ENCODE measurements at places on chromosomes 7 and 10. TPM values are rescaled to one million over a fixed set of nuclear protein-coding genes. Genes with fewer than 3 reads are reported as not detected.

- DNase-seq: no peak
These were observed 218.2 kb downstream of the CCDC3 start for GRCh38 chr10:12783293-12783692.

Gene CFAP69
- 13.0 TPM for total RNA-seq

- no peak for DNase-seq
These were observed 22.0 kb upstream of the BMPR1A start for GRCh38 chr10:86734207-86734988.

Gene SPDYE6
- total RNA-seq: 0.33 TPM

GRCh38 chr7:87048839-87049238 lies 10.6 kb downstream of the ELAPOR2 start:
- no peak for DNase-seq

- no peak for DNase-seq
These were observed 61.9 kb upstream of the WAC start for GRCh38 chr10:28470873-28471651.

DNA sequence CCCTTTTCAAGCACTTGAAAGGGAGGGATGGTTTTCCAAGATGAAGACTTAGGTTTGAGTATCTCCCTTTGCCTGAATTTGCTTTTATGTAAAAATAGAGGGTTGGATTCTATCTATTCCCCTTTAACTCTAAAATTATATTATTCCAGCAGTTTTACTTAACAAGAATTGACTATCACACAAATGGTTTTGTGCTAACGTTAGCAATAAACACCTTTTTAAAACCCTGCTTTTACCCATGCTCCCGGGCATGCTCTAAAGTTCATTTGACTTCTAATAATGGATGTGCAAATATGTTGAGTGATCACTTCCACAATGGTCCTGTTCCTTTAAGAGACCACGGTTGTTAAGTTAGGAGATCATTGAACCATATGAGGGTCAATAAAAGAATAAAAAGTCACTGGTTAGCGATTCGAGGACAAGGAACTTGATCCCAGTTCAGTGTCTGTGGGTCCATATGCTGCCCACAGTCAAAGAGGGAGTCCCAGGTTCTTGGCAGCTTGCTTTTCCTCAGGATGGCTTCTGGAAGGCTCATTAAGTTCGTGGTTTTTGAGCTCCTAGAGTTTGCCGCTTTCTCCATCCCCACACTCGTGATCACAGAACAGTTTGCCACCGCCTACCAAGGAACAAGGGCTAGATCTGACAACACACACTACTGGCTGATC lies at the start of gene TMEM236:
Gene TMEM236 (plus strand): TSS at position 421 of the 665 bp plus-strand sequence. CDS start 95 bp downstream, at position 516.
- no peak for DNase-seq

- DNase-seq: no peak
These were observed 203.1 kb downstream of the TMEM26 start for GRCh38 chr10:61250131-61250530.

- DNase-seq: no peak
These were observed 1.3 kb downstream of the UBN2 start for GRCh38 chr7:139232377-139232717.

GRCh38 chr10:24465891-24466818 lies 257.2 kb downstream of the KIAA1217 start:
- peak; percentile 84 for DNase-seq

- DNase-seq: no peak
These were observed 36.1 kb downstream of the EXOC4 start for GRCh38 chr7:133288970-133289369.

Gene TMEM140
- 52.8 TPM for total RNA-seq

GRCh38 chr10:15118615-15119014 lies 21.5 kb downstream of the RPP38 start:
- DNase-seq: no peak

- peak; percentile 94 for DNase-seq
These were observed 52.5 kb downstream of the PROSER2 start for GRCh38 chr10:11875494-11876281.
